ENCODE measurements at places on chromosomes 2 and 18.

DNA sequence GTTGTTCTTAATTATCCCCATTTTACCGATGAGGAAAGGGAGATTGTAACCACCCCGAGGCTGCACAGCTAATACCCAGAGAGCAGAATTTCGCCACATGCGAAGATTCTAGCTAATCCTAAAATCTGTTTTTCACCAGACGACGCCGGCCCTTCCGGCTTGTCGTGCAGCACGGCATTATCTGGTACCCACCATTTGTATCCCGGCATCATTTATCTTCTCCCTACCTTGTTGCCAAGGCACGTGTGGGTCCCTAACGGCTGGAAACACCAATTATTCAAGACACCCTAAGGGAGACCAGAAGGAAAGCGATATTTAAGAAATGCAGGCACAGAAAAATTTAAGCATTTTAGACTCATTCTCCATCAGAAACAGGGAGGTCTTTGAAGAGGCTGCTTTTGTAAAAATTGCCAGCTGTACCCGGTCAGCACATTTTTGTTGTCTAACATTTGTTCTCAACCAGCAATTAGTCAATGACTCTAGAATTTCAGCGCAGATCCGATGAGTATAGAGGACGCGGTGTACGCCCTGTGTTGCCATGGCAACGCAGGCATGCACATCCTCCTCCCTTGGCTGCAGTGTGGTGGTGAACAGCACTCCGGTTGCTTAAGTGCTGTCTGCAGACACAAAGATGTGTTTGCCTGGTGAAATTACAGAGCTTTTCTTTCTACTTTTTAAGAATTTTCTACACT lies 111.6 kb downstream of the AGAP1 start:
- DNase-seq, result peak; percentile 78

GRCh38 chr2:24048769-24049484 lies 614 bp upstream of the FKBP1B start:
- peak; percentile 64 for DNase-seq

GRCh38 chr2:46929612-46930011 lies 14.0 kb upstream of the MCFD2 start:
- DNase-seq, result no peak

DNA sequence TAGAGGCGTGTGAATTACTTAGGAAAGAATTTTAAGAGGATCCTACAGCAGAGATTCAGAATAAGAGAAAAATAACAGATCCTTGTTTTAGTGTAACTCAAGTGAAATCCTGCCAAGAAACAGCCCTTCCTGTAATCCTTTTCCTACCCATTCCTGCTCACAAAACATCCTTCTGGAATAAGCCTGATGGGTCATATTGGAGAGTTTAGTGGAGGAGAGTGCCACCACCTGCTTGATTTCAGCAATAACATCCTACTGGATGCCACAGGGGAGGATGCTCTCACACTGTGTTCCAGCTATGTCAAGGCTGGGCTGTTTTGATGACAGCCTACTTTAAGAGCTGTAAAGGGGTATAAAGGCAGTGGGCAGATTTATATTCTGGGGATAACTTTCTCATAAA lies 54.8 kb upstream of the CCDC178 start:
- DNase-seq, result peak; percentile 21
